ENCODE measurements at places on chromosomes 4 and X.

DNA sequence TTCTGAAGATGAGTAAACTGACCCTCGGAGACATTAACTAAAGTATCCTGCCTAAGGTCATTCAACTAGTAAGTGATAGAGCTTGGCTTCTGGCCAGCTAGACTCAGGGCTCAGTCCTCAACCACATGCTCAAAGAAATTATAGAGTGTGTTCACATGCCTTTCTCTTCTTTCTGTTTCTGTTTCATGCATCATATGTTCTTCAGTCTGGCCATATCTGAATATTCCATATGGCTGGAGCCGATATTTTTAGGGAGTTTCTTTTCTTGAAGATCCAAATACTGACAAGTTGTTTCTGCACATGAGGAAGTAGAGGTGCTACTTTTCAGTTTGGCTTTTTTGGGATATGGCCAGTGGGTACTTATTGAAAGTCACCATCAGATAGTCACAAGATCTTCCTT is 44.9 kb downstream of the MMRN1 start:
- DNase-seq = no peak

DNA sequence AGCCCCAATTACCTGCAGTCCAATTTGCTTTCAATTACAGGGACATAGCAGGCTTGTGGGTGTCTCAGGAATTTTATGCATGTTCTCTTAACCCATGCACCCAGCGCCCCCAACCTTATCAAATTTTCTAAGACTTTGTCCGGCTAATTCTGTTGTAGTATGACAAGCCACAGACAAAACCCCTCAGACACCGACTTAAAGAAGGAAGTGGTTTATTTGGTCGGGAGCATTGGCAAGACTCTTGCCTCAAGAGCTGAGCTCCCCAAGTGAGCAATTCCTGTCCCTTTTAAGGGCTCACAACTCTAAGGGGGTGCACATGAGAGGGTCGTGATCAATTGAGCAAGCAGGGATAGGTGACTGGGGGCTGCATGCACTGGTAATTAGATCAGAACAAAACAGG is 28.7 kb upstream of the IL9R start:
- DNase-seq = no peak

- DNase-seq = no peak
Measured at GRCh38 chr4:157151711-157152110, 68.8 kb upstream of the GRIA2 start.

GRCh38 chr4:149572716-149573115 is 242.9 kb downstream of the IQCM start:
- no peak for DNase-seq

DNA sequence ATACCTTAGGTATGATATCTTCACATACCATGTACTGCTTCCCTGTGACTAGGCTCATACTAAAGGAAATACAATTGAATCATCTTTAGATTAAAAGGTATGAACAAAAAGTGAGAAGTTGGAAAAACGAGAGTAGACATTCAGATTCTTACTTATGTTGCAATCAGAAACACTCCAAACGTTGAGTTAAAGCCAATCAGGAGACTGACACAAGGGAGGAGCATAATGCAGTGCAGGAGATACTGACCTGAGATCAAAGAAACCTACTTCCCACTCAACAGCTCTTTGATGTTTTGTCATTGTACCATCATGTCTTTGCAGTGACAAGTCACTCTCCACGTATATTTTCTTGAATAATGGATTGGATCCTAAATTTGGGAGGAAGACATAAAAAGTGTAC is 8.9 kb upstream of the PCDH18 start:
- no peak for DNase-seq
